Hair follicle dermal papilla cell (primary cell): ENCODE measurements at places on chromosomes 6 and 20. TPM values are rescaled to one million over a fixed set of nuclear protein-coding genes. Genes with fewer than 3 reads are reported as not detected.

The PDE10A gene
- total RNA-seq, result 0.24 and 0.97 TPM in 2 replicates

The CST4 gene
- not detected in 2 replicates for total RNA-seq

The LY6G6C gene
- total RNA-seq, result not detected in 2 replicates

The ARID1B gene
- total RNA-seq, result 48.0 and 72.0 TPM in 2 replicates

The SLC22A1 gene
- 0.12 and 0.49 TPM in 2 replicates for total RNA-seq

The EEF1A2 gene
- total RNA-seq, result under 0.01 and 0.24 TPM in 2 replicates

The DEFB121 gene
- not detected in 2 replicates for total RNA-seq

The CRISP2 gene
- total RNA-seq, result not detected in 2 replicates

The CDC25B gene
- total RNA-seq, result 61.3 and 70.3 TPM in 2 replicates

The FAM209B gene
- total RNA-seq, result 0.36 TPM in 1 of 2 replicates, not detected in the other

The SSTR4 gene
- total RNA-seq, result 0.16 TPM in 1 of 2 replicates, not detected in the other
